ENCODE measurements at places on chromosomes 2 and 18.

DNA sequence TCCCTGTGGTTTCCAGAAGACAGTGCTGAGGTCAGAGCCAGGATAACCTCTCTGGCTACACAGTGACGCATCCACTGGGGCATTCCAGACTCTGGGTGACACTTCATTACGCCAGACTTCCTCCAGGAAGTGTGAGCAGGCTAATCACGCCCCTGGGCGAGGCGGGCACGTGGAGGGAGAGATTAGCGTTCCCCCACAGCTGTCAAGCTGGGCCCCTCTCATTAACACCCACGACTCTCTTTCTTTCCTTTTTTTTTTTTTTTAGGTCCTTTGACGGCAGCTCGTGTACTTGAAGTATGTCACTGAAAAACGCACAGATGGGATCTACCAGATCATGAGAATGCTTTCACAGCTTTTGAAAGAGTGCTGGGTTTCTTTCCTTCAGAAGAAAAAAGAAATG lies 274.6 kb downstream of the AFF3 start:
- no peak for DNase-seq

GRCh38 chr2:127559454-127559853 lies 24.0 kb downstream of the MYO7B start:
- no peak for DNase-seq

DNA sequence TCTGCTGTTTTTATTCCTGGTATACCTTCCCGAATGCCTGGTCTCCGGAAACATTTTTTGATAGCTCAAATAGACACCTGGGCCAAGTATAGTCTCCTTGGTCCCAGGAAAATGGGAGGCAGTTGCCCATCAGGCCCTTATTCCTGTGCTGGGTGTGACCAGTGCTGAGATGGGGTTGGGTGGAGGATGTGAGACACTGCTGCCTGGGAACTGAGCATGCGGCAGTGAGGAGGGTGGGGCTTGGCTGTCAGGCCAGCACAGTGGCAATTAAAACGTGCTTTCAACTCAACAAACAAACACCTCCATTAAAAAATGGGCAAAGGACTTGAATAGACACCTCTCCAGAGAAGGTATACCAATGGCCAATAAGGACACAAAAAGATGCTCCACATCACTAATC lies 12.5 kb downstream of the KLHL29 start:
- DNase-seq: no peak

DNA sequence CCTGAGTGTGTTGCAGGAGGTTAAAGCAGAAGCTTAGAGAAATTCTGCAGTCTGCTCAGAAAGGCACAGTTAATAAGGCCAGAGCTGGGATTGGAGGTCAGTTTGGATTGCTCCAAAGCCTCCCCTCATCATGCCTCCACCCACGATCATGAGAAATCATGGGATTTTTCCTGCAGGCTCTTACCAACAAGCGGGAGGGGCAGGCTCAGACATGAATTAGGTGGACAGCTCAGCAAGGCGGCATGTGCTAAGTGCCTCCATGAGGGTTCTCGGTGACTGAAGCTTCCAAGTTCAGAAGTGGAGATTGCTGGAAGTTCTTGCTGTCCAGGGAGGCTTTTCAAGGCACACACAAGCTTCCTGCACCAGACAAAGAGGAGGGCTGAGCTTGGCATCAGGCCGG lies 163.8 kb downstream of the SETBP1 start:
- no peak for DNase-seq

GRCh38 chr2:166568409-166568808 lies 74.4 kb upstream of the SCN7A start:
- DNase-seq: no peak
